ENCODE measurements at places on chromosomes 2 and 18. TPM values are rescaled to one million over a fixed set of nuclear protein-coding genes. Genes with fewer than 3 reads are reported as not detected.

The ASAP2 gene
- 102 TPM for total RNA-seq

The OXER1 gene
- total RNA-seq, result 4.6 TPM

The CTAGE1 gene
- not detected for total RNA-seq

The CD8B2 gene
- not detected for total RNA-seq

The CASP8 gene
- total RNA-seq, result 11.5 TPM

The POU3F3 gene
- 1.4 TPM for total RNA-seq

The NPHP1 gene
- total RNA-seq, result 9.2 TPM

The ELOA2 gene
- not detected for total RNA-seq

The UGT1A4 gene
- total RNA-seq, result not detected

The CREB1 gene
- total RNA-seq, result 37.1 TPM

The POTEE gene
- total RNA-seq, result not detected

The MC2R gene
- total RNA-seq, result not detected

DNA sequence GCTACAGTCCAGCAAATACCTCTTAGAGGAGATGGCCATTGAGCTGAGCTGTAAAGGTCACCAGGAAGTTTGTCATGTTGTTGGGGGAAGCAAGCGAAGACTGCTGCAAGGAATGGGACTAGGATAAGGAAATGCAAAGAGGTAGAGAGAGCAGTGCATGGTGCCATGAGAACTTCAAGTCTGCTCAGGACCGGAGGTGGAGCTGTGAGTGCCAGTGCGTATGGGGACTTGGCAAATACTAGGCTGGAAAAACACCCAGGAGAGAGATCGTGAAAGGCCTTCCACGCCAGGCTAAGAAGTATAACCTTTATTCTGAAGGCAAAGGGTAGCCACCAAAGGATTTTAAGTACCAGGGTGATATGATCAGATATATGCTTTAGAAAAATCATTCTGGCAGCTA, 71.3 kb downstream of the MEIS1 start:
- H3K27me3 ChIP-seq, result no peaks in the 10 kb centered on the region
- no peak overlapping the region for H3K4me3 ChIP-seq
- no peak overlapping the region for H3K27ac ChIP-seq
- DNase-seq, result no peak
- no peaks in the 10 kb centered on the region for H3K36me3 ChIP-seq
- H3K4me1 ChIP-seq, result peaks cover 16% of the 10 kb centered on the region

DNA sequence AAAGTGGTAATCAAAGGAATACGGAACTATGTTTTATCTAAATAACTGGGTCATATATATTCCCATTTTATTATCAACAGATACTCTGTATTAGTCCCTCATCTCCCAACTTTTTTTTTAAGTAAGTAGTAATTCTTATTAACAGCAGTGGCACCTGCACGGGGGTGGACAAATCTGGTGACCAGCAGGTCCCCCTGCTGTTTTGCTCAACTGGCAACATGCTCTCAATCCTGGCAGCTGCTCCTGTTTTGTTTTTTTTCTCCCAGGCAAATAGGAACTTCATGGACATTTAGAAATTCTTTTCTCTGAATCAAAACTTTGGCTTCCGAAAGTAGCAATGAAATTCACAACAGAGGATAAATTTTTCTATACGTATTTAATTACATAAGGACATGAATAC, 193.5 kb downstream of the SS18 start:
- H3K36me3 ChIP-seq, result no peaks in the 10 kb centered on the region
- H3K4me3 ChIP-seq, result no peak overlapping the region
- no peak for DNase-seq
- H3K27me3 ChIP-seq, result no peaks in the 10 kb centered on the region

GRCh38 chr18:38619129-38619528, 1053.5 kb upstream of the CELF4 start:
- H3K36me3 ChIP-seq, result no peaks in the 10 kb centered on the region
- no peak overlapping the region for H3K27ac ChIP-seq
- H3K4me3 ChIP-seq, result no peak overlapping the region
- no peak for DNase-seq
- no peaks in the 10 kb centered on the region for H3K4me1 ChIP-seq

- H3K36me3 ChIP-seq, result no peaks in the 10 kb centered on the region
- peaks cover 25% of the 10 kb centered on the region for H3K27me3 ChIP-seq
- peak overlapping the region; percentile 41 for H3K4me3 ChIP-seq
- DNase-seq, result no peak
- H3K4me1 ChIP-seq, result peaks cover 5% of the 10 kb centered on the region
These were observed 707 bp downstream of the SALL3 start for GRCh38 chr18:78980279-78980771.

DNA sequence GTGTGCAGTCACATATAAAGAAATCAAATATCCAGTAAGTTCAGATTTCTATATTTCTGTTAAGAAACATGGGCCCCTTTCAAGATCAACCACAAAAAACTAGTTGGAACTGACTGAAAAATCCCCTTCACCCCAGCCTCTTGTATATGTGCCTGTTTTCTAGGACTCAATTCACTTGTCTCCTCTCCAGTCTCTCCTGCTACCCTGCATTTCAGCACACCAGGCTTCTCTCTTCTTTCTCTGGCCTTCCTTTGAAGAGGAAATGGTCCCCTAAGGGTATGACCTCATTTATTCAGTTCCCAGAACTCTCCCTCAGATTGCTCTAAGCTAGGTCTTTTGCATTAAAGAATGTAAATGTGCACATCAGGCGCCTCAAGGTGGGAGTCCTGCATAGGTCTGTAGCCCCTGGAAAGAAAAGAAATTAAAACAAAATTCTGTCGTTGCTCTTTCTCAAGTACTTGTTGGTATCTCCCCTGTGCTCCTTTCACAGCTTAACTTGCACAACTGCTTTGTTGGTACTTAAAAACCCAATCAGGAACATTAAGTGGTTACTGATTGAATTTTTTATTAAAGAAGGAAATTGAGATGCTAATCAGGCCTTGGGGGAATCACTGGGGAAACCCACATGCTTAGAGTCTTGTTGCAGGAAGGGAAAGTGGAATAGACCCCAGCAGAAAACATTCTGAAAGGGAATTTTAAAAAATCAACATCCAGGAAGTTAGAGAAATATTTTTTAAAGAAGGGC, 278.4 kb downstream of the AGPS start:
- no peak overlapping the region for H3K27ac ChIP-seq
- H3K4me3 ChIP-seq, result no peak overlapping the region
- no peaks in the 10 kb centered on the region for H3K4me1 ChIP-seq
- H3K27me3 ChIP-seq, result no peaks in the 10 kb centered on the region

GRCh38 chr2:9311488-9311887, 104.9 kb downstream of the ASAP2 start:
- H3K4me1 ChIP-seq, result peaks cover 61% of the 10 kb centered on the region
- DNase-seq, result no peak
- H3K27ac ChIP-seq, result peak overlapping the region; percentile 82
- no peaks in the 10 kb centered on the region for H3K27me3 ChIP-seq

GRCh38 chr2:76211991-76212985, 501.6 kb upstream of the GCFC2 start:
- H3K36me3 ChIP-seq, result no peaks in the 10 kb centered on the region
- no peaks in the 10 kb centered on the region for H3K27me3 ChIP-seq
- no peak for DNase-seq
- no peak overlapping the region for H3K27ac ChIP-seq

- H3K27ac ChIP-seq, result peak overlapping the region; percentile 86
- DNase-seq, result no peak
- peak overlapping the region; percentile 74 for H3K4me3 ChIP-seq
- peaks cover 23% of the 10 kb centered on the region for H3K4me1 ChIP-seq
- no peaks in the 10 kb centered on the region for H3K36me3 ChIP-seq
These were observed 5.5 kb upstream of the SFT2D3 start for GRCh38 chr2:127695491-127696472.

- H3K4me3 ChIP-seq, result no peak overlapping the region
- no peaks in the 10 kb centered on the region for H3K36me3 ChIP-seq
- H3K4me1 ChIP-seq, result no peaks in the 10 kb centered on the region
- no peaks in the 10 kb centered on the region for H3K27me3 ChIP-seq
- DNase-seq, result no peak
- no peak overlapping the region for H3K27ac ChIP-seq
These were observed 36.4 kb downstream of the CACNB4 start for GRCh38 chr2:152062125-152063091.

DNA sequence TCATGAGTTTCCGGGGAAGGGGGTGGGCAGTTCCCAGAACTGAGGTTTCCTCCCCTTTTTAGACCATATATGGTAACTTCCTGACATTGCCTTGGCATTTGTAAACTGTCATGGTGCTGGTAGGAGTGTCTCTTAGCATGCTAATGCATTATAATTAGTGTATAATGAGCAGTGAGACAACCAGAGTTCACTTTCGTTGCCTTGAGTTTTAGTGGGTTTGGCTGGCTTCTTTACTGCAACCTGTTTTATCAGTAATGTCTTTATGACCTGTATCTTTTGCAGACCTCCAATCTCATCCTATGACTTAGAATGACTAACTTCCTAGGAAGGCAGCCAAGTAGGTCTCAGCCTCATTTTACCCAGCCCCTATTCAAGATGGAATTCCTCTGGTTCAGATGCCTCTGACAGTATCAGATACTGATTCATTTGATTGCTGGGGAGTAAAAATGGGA, 447.3 kb downstream of the XIRP2 start:
- H3K27ac ChIP-seq, result no peak overlapping the region
- H3K36me3 ChIP-seq, result no peaks in the 10 kb centered on the region
- H3K4me1 ChIP-seq, result no peaks in the 10 kb centered on the region
- DNase-seq, result no peak
- H3K27me3 ChIP-seq, result no peaks in the 10 kb centered on the region
- no peak overlapping the region for H3K4me3 ChIP-seq

- H3K36me3 ChIP-seq, result no peaks in the 10 kb centered on the region
- peaks cover 25% of the 10 kb centered on the region for H3K4me1 ChIP-seq
- no peak for DNase-seq
- H3K4me3 ChIP-seq, result peak overlapping the region; percentile 79
- H3K27me3 ChIP-seq, result no peaks in the 10 kb centered on the region
These were observed 2.4 kb downstream of the SMCHD1 start for GRCh38 chr18:2657788-2658458.

GRCh38 chr2:68974946-68975665, 670 bp downstream of the GKN1 start:
- DNase-seq, result no peak
- H3K4me3 ChIP-seq, result no peak overlapping the region
- H3K27ac ChIP-seq, result no peak overlapping the region
- H3K4me1 ChIP-seq, result peaks cover 6% of the 10 kb centered on the region

GRCh38 chr2:1965726-1966125, 221.4 kb upstream of the PXDN start:
- no peaks in the 10 kb centered on the region for H3K36me3 ChIP-seq
- no peak for DNase-seq
- H3K4me3 ChIP-seq, result no peak overlapping the region

DNA sequence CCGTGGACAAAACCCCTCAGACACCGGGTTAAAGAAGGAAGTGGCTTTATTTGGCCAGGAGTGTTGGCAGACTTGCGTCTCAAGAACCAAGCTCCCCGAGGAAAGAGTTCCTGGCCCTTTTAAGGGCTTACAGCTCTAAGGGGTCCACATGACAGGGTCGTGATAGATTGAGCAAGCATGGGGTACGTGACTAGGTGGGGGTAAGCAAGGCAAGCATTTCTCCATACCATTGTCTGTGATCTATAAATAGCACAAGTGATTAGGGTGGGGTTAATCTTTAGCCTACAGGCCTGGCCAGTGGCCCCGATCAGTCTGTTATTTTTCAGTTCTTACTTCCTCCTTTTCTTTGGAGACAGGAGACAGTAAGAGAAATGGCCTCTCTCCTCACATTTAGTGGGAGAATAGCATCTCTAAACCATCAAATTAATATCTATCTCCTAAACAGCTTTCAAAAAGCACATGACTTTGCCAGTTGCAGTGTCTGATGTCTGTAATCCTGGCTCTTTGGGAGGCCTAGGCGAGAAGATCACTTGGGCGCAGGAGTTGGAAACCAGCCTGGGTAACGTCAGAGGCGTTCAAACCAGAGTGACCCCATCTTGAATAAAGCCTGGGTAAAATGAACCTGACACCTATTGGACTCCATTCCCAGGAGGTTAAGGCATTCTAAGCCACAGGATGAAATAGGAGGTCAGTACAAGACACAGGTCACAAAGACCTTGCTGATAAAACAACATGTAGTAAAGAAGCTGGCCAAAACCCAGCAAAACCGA, 18.3 kb upstream of the CNOT11 start:
- no peaks in the 10 kb centered on the region for H3K36me3 ChIP-seq
- H3K4me3 ChIP-seq, result no peak overlapping the region
- no peak for DNase-seq
- no peaks in the 10 kb centered on the region for H3K27me3 ChIP-seq
- no peaks in the 10 kb centered on the region for H3K4me1 ChIP-seq
- H3K27ac ChIP-seq, result no peak overlapping the region

GRCh38 chr18:42028247-42028832, 73.3 kb downstream of the PIK3C3 start:
- no peak overlapping the region for H3K27ac ChIP-seq
- peaks cover 3% of the 10 kb centered on the region for H3K4me1 ChIP-seq
- DNase-seq, result no peak
- H3K27me3 ChIP-seq, result no peaks in the 10 kb centered on the region
- H3K4me3 ChIP-seq, result no peak overlapping the region

GRCh38 chr2:111208639-111209038, 87.9 kb downstream of the BCL2L11 start:
- no peaks in the 10 kb centered on the region for H3K4me1 ChIP-seq
- H3K27me3 ChIP-seq, result no peaks in the 10 kb centered on the region
- H3K4me3 ChIP-seq, result no peak overlapping the region
- no peaks in the 10 kb centered on the region for H3K36me3 ChIP-seq

DNA sequence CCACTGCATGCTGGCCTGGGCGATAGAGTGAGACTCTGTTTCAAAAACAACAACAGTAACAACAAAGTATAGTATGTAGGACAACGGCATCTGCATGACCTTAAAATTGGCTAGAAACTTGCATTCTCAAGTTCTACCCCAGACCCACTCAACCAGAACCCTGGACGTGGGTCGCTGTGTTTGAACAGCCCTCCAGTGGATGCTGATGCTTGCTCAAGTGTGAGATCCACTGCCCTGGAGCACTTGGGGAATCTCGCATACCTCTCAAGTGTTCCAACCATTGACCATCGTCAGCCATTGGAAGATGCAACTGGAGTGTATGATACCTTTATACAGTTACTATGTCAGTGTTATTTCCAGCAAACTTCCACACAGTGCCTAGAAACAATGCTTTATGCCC, 435.9 kb downstream of the DCDC2C start:
- H3K4me1 ChIP-seq, result no peaks in the 10 kb centered on the region
- H3K27ac ChIP-seq, result no peak overlapping the region
- H3K4me3 ChIP-seq, result no peak overlapping the region
- DNase-seq, result no peak
- no peaks in the 10 kb centered on the region for H3K27me3 ChIP-seq
- no peaks in the 10 kb centered on the region for H3K36me3 ChIP-seq

DNA sequence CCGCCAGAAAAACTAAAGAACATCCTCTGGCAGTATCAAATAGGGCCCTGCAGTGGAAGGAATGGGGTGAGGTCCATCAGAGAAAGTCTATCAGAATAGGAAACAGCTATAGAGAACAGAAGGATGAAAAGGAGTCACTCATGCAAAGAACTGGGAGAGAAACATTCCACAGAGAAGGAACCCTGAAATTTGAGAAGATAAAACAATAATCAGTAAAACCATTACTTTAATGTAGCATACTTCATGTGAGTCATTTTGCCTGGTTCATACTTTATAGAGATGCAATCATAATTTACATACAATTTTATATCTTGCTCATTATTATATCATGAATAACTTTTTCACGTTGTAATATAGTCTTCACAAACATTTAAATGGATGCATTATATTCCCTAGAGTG, 402.2 kb downstream of the NCKAP5 start:
- DNase-seq, result no peak
- H3K36me3 ChIP-seq, result no peaks in the 10 kb centered on the region
- no peak overlapping the region for H3K4me3 ChIP-seq
- H3K27me3 ChIP-seq, result no peaks in the 10 kb centered on the region

GRCh38 chr2:72118951-72119350, 28.7 kb downstream of the CYP26B1 start:
- DNase-seq, result no peak
- no peak overlapping the region for H3K27ac ChIP-seq
- H3K36me3 ChIP-seq, result no peaks in the 10 kb centered on the region
- peaks cover 8% of the 10 kb centered on the region for H3K4me1 ChIP-seq
- no peaks in the 10 kb centered on the region for H3K27me3 ChIP-seq

All from thoracic aorta (tissue), 2 donors.